ENCODE measurements at places on chromosomes 3 and 15. TPM values are rescaled to one million over a fixed set of nuclear protein-coding genes. Genes with fewer than 3 reads are reported as not detected.

DNA sequence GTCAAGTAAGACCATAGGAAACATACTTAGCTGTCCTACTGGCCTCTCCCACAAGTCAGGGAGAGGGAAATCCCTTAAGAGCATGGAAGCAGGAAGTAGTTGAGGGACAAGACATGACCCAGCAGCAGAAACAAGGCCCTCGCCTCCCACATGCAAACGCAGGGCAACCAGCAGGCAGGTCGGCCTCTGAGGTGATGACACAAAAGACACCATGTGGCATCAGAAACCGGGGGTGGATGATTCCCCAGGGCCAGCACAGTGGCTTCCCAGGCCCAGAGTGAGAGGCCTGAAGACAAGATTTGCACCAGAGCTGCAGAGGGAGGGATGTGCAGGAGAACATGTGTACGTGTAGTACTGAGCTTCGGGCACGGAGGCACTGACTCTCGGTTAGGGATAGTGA lies 26.3 kb downstream of the PXYLP1 start:
- H3K36me3 ChIP-seq = no peaks in the 10 kb centered on the region
- H3K27me3 ChIP-seq = no peaks in the 10 kb centered on the region
- H3K4me1 ChIP-seq = peaks cover 4% of the 10 kb centered on the region

DNA sequence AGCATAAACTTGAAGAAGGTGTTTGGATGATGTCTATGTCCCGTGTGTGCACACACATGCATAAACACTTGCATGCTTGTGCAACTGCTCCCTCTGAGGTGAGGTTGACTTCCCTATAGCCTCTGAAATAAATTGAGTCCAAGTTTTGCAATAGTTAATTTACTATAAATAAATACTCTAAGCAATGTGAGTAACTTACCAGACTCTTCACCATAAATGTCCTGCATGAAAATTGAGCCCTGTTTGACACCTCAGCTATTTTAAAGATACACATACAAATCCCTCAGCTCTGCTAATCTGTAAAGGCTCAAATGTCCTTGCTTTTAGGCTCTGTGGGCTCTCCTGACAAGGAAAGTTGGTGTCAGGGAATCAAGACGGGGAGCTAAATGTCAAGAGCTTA lies 37.1 kb downstream of the GJD2 start:
- no peak overlapping the region for H3K4me3 ChIP-seq
- H3K4me1 ChIP-seq = peaks cover 50% of the 10 kb centered on the region
- DNase-seq = no peak
- no peak overlapping the region for H3K27ac ChIP-seq
- H3K27me3 ChIP-seq = no peaks in the 10 kb centered on the region

- no peak overlapping the region for H3K4me3 ChIP-seq
- no peaks in the 10 kb centered on the region for H3K36me3 ChIP-seq
- no peak for DNase-seq
These were observed 17.0 kb upstream of the SENP7 start for GRCh38 chr3:101529816-101530685.

- DNase-seq = peak; percentile 4
- H3K4me3 ChIP-seq = no peak overlapping the region
- H3K36me3 ChIP-seq = no peaks in the 10 kb centered on the region
- no peaks in the 10 kb centered on the region for H3K27me3 ChIP-seq
These were observed 919.3 kb downstream of the TUSC7 start for GRCh38 chr3:117628823-117629291.

DNA sequence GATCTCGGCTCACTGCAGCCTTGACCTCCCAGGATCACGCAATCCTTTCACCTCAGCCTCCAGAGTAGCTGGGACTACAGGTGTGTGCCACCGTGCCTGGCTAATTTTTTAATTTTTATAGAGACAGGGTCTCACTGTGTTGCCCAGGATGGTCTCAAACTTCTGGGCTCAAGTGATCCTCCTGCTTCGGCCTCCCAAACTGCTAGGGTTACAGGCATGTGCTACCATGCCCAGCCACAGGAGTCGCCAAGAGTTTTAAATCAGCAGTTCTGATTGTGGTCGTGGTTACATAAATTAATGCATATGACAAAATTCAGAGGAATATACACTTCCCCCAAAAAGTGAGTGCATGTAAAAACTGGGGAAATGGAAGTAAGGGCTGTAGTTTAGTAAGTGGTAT lies 32.9 kb downstream of the MEGF11 start:
- no peaks in the 10 kb centered on the region for H3K4me1 ChIP-seq
- no peaks in the 10 kb centered on the region for H3K27me3 ChIP-seq
- no peak for DNase-seq

- no peak for DNase-seq
- H3K4me3 ChIP-seq = peak overlapping the region; percentile 44
- H3K27ac ChIP-seq = peak overlapping the region; percentile 74
- H3K36me3 ChIP-seq = peaks cover 5% of the 10 kb centered on the region
These were observed 21.9 kb downstream of the FEM1B start for GRCh38 chr15:68299436-68299835.

DNA sequence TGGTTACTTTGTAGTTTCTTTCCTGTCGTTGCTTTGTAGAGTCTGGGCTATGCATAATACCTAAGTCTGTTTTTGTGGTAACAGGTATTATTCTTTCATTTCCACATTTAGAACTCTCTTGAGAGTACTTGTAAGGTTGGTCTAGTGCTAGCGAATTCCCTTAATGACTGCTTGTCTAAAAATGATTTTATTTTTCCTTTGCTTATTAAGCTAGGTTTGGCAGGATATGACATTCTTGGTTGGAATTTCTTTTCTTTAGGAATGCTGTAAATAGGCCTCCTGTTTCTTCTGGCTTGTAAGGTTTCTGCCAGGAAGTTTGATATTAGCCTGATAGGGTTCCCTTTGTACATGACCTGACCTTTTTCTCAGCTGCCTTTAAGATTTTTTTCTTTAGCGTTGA lies 70.1 kb upstream of the SGO1 start:
- H3K27ac ChIP-seq = no peak overlapping the region
- DNase-seq = no peak
- H3K27me3 ChIP-seq = no peaks in the 10 kb centered on the region
- no peak overlapping the region for H3K4me3 ChIP-seq
- no peaks in the 10 kb centered on the region for H3K36me3 ChIP-seq

DNA sequence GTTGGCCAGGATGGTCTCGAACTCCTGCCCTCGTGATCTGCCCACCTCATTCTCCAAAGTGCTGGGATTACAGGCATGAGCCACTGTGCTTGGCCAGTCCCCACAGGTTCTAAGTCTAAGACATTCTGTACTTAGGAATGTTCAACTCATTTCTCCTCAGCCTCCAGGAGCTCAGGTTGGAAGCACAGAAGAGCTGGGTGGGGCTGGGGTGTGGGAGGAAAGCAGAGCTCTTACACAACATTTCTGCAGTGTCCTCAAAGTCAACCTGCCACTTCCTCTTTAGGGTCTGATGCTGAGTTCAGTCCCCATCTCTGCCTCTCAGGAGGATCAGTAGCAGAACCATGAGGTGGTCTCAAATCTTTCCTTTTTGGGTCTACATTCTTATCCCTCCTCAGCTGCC lies 75.5 kb downstream of the MRPL46 start:
- DNase-seq = no peak
- H3K27me3 ChIP-seq = no peaks in the 10 kb centered on the region
- H3K4me3 ChIP-seq = no peak overlapping the region

GRCh38 chr3:145898487-145898886 lies 262.5 kb downstream of the PLOD2 start:
- no peak for DNase-seq
- H3K27me3 ChIP-seq = no peaks in the 10 kb centered on the region
- no peaks in the 10 kb centered on the region for H3K4me1 ChIP-seq
- no peak overlapping the region for H3K27ac ChIP-seq

DNA sequence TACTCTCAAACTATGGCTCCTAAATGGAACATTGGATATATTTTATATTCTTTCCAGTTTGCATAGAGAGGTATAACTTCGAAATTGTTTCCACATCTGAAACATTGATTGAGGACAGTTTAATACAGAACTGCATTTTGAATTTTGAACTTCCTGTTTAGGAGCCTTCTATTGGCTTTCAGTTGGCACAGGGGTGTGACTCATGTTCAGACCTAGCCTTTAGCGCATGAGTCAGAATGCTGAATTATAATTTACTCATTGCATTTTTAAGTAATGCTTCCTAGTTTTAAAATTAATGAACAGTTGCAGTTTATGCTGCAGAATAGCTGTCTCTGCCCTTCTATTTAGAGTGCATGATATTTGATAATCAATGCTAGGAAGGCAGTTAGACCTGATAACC lies 751.7 kb downstream of the CADM2 start:
- no peak overlapping the region for H3K4me3 ChIP-seq
- H3K27me3 ChIP-seq = no peaks in the 10 kb centered on the region
- no peaks in the 10 kb centered on the region for H3K36me3 ChIP-seq
- H3K4me1 ChIP-seq = no peaks in the 10 kb centered on the region
- no peak for DNase-seq
- no peak overlapping the region for H3K27ac ChIP-seq

DNA sequence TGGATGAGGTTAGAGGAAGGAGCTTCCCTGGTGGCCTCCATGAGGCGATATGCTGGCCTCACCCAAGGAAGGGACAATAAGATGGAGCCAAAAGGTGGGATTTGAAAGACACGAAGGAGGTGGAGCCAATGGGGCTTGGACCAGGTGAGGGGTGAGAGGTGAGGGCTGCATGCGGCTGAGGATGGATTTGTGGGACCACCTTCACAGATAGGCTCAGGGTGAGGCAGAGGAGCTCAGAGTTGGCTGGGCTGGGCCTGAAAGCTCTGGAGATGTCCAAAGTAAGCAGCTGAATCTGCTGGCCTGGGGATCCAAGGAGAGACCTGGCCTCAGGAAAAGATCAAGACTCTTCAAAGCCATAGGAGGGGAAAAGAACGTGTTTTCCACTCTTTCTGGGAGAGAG lies 49.8 kb downstream of the EXOG start:
- H3K4me1 ChIP-seq = no peaks in the 10 kb centered on the region
- H3K27ac ChIP-seq = no peak overlapping the region
- H3K27me3 ChIP-seq = no peaks in the 10 kb centered on the region
- no peak for DNase-seq
- H3K4me3 ChIP-seq = no peak overlapping the region
- H3K36me3 ChIP-seq = no peaks in the 10 kb centered on the region

GRCh38 chr15:99536422-99537040 lies 29.3 kb upstream of the MEF2A start:
- H3K4me1 ChIP-seq = peaks cover 5% of the 10 kb centered on the region
- no peaks in the 10 kb centered on the region for H3K36me3 ChIP-seq
- no peaks in the 10 kb centered on the region for H3K27me3 ChIP-seq
- DNase-seq = peak; percentile 34

GRCh38 chr3:141413801-141414689 lies 45.7 kb downstream of the ZBTB38 start:
- no peak for DNase-seq
- H3K4me1 ChIP-seq = peaks cover 52% of the 10 kb centered on the region
- H3K4me3 ChIP-seq = no peak overlapping the region
- H3K27ac ChIP-seq = peak overlapping the region; percentile 99

DNA sequence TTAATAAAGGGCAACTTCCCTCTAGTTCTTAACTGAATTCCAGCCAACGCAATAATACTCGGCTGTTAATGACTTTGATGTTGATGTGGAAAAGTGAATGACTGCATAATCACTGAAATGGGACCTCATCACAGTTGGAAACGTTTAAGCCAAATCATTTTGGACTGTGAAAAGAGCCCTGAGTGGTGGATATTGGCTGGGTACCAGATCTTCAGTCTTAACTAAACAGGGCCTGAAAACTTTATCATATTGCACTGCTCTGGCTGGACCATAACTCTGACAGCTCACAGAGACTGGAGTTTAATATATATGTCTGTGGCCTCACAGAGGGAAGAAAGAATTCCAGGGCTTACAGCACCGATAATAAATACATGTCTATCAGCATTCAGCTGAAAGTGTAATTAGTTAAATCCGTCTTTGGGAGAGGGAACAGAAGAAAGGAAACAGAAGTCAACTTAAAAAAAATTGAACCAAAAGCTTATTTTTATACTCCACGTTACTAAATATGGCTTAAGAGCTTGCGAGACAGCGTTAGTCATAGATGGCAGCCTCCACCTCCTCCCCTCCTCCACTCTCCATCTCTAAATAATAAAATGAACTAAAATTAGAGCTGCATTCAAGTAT lies 222.3 kb upstream of the CDIN1 start:
- H3K27me3 ChIP-seq = no peaks in the 10 kb centered on the region
- H3K27ac ChIP-seq = peak overlapping the region; percentile 28
- no peak for DNase-seq
- no peaks in the 10 kb centered on the region for H3K36me3 ChIP-seq

DNA sequence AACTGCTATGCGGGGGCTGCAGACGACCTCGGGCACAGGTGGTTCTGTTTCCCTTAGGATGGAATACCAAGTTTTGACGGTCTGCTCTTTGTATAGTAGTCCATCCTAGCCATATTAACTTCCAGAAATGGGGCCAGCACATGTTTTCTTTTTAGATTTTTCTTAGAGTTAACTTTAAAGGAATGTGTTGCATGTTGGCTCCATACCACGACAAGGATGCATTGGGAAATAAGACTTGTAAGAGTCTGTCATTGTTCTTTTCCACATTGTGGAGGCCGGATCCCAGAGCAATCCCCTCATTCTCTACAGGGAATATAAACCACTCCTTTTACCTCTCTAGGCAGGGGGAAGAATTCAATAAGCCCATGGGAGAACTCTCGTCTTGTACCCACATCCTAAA lies 87.1 kb upstream of the PLSCR4 start:
- H3K4me1 ChIP-seq = no peaks in the 10 kb centered on the region
- H3K36me3 ChIP-seq = no peaks in the 10 kb centered on the region
- H3K27me3 ChIP-seq = no peaks in the 10 kb centered on the region
- no peak overlapping the region for H3K4me3 ChIP-seq
- no peak overlapping the region for H3K27ac ChIP-seq
- no peak for DNase-seq

DNA sequence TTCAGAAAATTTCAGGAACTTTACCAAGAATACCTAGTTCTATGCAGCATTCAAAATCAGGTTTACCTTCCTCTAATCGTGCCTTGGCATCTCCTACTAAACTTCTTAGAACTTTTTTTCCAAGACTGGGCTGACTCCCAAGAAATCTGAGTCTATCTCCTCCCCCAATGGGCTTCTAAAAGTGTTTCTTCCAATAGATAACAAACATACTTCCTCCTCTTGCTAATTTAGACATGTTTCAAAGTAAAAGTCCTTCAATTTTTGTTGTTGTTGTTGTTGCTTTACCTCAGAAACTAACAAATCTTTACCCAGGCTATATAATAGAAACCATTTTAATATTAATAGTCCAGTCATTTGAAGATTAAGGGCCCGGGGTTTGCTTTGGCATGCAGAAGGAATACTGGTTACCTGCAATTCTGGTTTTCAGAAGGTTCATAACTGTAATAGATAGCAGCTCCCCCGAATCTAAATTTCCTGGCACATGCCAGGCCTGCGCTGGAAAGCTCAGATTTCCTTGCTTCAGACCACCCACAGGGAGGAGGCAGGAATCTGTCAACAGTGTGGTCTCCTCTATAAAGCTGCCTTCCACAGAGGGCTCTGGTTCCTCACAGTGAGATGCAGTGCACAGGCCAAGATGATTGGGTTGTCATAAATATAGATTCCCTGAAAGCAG lies 188.7 kb downstream of the THRB start:
- peaks cover 21% of the 10 kb centered on the region for H3K4me1 ChIP-seq
- H3K27ac ChIP-seq = peak overlapping the region; percentile 27
- DNase-seq = no peak
- H3K36me3 ChIP-seq = no peaks in the 10 kb centered on the region

RTP4 gene
- 0.16 TPM for total RNA-seq

APH1B gene
- total RNA-seq = 5.6 TPM

FAM240A gene
- not detected for total RNA-seq

CACNA2D3 gene
- total RNA-seq = 4.7 TPM

CACNA2D2 gene
- 0.27 TPM for total RNA-seq
